ENCODE measurements at places on chromosomes 1 and 21.

GRCh38 chr21:24895885-24896734, 711.2 kb downstream of the MRPL39 start:
- no peak for DNase-seq

DNA sequence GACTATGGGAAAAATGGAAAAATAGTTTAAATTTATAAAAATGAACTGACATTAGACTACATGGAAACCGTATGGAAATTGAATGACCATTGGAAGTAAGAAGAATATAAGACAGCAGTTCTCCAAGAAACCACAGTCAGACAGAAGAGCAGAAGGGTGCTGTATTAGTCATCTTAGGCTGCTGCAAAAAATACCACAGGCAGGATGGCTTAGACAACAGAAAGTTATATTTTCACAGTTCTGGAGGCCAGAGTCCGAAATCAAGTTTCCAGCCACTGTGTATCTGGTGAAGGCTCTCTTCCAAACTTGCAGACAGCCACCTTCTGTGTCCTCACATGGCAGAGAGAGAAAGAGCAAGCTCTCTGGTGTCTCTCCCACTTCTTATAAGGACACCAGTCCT, 175.2 kb downstream of the DSCAM start:
- DNase-seq: no peak

GRCh38 chr1:11373895-11374747, 101.1 kb downstream of the UBIAD1 start:
- no peak for DNase-seq

- DNase-seq: peak; percentile 54
These were observed 2.2 kb upstream of the YBX1 start for GRCh38 chr1:42680055-42680454.

GRCh38 chr1:184457500-184457899, 70.7 kb downstream of the C1orf21 start:
- no peak for DNase-seq

GRCh38 chr1:220281159-220281574, 8.9 kb upstream of the RAB3GAP2 start:
- DNase-seq: peak; percentile 5

DNA sequence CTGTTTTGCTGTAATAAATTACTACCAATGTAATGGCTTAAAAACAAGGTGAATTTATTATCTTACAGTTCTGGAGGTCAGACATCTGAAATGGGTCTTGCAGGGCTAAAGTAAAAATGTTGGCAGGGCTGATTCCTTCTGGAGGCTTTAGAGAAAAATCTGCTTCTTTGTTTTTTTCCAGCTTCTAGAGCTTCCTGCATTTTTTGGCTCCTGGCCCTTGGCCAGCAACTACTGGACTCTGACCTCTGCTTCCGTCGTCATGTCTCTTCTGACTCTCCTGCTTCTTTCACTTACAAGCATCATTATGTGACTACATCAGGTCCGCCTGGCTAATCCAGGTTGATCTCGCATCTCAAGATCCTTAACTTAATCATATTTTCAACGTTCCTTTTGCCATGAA, 350.9 kb downstream of the S1PR1 start:
- DNase-seq: no peak

DNA sequence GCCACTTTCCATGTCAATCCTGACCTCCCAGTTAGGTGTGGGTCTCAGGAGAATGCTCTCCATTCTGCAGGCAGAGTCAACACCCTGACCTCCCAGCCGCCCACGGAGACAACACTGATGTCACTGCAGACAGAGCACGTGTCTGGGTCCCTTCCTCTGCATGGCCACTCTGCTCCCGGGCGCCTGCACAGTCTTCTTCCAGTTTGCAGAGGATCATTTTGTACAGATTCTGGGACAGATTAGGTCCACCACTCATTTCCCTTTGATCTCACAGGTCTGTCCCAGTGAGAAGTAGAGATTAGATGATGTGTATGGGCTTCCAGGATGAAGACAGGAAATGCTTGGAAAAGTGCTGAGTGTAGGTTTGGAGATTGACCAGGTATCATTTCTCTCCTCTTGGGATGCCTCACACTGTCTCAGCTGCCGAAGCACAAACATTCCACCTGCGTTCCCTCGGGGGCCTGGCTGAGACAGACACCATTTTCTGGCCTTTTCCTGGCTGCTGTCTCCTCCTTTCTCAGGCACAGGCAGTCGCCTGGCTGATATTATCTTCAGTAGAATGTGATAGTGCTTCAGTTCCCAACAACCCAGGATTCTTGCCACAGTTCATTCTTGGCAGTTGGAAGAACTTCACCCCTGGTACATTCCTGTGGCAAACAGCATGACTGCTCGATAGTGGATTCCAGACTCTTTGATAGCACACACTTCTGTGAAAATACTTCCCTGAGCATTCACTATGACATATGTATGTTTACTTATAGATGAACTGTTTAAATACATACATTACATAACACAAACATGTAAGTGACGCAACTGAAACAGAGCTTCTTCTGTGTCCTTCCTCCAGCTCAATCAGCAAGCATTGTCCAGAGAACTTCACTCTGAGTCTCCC, 7.9 kb downstream of the MYBPHL start:
- no peak for DNase-seq

GRCh38 chr1:27554759-27555699, 48.9 kb downstream of the AHDC1 start:
- DNase-seq: no peak

GRCh38 chr1:30048905-30049304, 674.5 kb downstream of the MATN1 start:
- no peak for DNase-seq

- DNase-seq: no peak
These were observed 2.4 kb downstream of the PDPN start for GRCh38 chr1:13586001-13586400.

DNA sequence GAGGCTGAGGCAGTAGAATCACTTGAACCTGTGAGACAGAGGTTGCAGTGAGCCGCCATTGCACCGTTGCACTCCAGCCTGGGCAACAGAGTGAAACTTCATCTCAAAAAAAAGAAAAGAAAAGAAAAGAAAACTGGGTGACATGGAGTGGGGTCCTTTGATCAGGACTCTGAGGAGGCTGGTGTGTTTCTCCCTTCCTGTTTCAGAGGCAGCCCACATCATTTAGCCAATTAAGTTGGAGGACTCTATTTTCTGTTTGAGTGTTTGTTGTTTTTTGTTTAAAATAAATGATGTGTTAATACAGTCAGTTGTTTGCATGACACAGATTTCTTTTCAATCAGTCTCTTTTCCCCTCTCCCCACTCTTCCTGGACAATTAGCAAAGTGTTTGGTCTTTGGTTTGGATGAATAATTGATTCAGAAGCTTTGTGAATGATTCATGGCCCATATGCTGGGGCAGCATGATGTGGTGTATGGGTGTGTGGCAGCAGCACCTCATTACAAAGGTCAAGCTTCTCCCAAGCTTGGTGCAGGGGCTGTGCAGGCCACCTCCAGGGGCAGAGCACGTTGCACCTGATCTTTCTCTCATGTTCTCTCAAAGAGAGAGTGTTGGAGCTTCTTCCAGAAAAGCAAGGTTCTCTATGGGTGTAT, 48.8 kb downstream of the CACNA1E start:
- DNase-seq: no peak

- DNase-seq: no peak
These were observed 375.1 kb downstream of the NPHP4 start for GRCh38 chr1:5617179-5617520.

- DNase-seq: no peak
These were observed 18.6 kb upstream of the LRIF1 start for GRCh38 chr1:110982320-110982719.

DNA sequence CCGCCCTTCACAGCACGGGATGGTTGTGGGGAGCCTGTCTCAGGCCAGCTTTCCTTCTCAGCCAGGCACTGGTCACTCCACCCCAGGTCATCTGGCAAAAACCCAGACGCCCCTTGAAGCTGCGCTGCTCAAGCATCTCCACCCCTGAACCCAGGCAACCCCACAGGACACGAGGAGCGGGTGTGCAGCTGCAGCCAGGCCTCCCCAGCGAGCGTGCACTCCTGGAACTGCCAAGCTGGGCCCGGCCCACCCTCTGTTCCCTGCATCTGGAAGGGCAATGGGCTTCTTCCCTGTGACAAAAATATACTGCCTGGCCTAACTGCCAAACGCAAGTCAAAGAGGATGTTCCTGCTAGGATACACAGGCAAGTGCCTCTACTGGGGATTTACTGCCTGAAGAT, 39.7 kb downstream of the SLC66A1 start:
- DNase-seq: no peak

- DNase-seq: no peak
These were observed 77.9 kb downstream of the DAB1 start for GRCh38 chr1:57345916-57346315.

DNA sequence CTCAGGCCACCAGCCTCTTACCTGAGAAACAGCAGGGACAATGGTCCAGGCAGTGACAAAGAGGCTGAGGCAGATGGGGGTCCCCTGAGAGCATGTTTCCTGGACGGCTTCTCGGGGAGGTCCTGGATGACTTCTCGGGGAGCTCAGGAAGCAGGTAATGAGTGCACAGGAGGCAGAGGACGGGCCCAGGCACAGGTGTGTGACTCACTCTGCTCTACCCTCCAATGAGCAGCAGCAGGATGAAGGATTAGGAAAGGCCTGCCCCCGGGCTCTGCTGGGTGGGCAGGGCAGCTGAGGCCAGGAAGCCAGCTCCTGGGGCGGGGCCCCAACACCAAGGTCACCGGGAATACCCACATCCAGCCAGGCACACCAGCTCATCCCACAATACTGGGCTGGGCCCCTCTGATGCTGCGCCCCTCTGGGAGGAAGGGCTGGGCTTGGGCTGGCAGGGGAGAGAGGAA, 17.2 kb upstream of the PTAFR start:
- DNase-seq: no peak

DNA sequence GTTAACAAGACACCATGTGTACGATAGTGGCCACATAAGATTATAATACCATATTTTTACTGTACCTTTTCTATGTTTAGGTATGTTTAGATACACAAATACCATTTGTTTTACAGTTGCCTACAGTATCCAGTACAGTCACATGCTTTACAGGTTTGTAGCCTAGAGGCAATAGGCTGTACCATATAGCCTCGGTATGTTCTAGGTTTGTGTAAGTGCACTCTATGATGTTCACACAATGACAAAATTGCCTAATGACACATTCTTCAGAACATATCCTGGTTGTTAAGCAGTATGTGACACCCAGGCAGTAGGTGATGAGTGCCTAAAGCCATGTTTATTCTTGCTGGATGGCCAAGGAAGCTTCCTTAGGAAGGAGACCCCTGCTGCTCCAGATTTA, 111.8 kb downstream of the PAPPA2 start:
- no peak for DNase-seq

GRCh38 chr1:145751491-145752037, 32.3 kb downstream of the CD160 start:
- no peak for DNase-seq

- DNase-seq: no peak
These were observed 54.0 kb downstream of the AKT3 start for GRCh38 chr1:243796016-243796415.

GRCh38 chr21:33901412-33902288, 14.0 kb downstream of the ATP5PO start:
- DNase-seq: no peak
